Endothelial cell (in vitro differentiated cells): ENCODE measurements at places on chromosomes 1 and 21.

- DNase-seq: no peak
Measured at GRCh38 chr1:89129911-89130310, 4.0 kb upstream of the GBP2 start.

DNA sequence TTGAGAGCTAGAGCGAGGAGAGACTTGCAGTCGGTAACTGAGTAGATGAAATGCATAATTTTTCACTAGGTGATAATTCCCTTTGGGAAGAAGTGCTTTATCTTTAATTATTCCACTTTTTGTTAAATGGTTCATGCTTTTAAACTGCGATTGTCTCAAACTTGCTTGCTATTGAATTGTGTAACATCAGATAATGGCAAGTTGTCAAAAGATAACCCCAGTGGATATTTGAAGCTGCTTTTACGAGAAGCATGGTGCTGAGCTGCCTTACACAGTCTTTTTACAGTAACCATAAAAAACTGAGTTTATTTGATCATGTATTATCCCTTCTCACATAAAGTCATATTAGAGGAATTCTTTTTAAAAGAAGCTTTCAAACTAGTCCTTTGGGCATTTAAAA is 30.2 kb downstream of the TMEM50B start:
- DNase-seq: no peak

DNA sequence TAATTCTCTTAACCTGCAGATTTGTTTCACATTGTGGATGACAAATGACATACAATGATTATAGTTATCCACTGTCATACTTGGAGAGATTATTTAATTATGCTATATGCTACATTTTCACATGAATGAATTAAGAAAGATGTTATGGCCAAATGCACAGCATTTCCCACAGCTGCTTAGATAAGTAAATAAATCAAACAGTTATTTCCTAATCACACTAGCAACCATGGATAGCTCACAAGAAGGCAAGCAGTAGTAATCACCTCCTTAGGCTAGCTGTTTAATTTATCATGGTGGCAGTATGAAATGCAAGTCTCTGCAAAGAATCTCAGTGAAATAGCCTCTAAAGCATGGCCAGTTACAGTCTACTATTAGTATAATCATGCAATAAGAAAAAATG is 1581.5 kb downstream of the NCAM2 start:
- DNase-seq: no peak

- DNase-seq: no peak
Measured at GRCh38 chr1:109996476-109996875, 11.9 kb downstream of the AHCYL1 start.

DNA sequence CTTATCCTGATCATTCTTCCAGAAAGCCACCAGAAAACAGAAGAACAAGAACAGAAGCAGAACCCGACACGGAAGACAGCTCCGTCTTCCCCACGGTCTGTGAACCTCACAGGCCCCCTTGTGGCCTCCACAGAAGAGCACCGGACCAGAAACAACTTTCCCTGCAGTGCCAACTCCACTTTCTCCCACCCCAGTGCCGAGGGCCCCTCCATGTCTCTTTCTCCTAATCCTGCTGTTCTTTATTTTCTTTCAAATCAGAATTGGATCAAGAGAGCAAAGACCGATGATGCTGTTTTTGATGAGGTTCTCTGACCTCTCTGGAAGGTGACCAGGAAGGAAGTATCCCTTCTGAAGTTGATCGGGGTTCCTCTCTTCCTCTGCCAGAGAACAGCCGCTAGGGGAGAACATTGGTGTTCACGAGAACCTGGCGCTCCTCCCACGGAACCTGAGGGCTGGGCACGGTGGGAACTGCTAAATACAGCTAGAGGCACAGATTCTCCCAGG is 58.9 kb upstream of the CTTNBP2NL start:
- DNase-seq: peak; percentile 53

- no peak for DNase-seq
Measured at GRCh38 chr1:234955107-234955731, 173.4 kb downstream of the TOMM20 start.

- no peak for DNase-seq
Measured at GRCh38 chr1:56447823-56448222, 131.5 kb downstream of the PLPP3 start.

DNA sequence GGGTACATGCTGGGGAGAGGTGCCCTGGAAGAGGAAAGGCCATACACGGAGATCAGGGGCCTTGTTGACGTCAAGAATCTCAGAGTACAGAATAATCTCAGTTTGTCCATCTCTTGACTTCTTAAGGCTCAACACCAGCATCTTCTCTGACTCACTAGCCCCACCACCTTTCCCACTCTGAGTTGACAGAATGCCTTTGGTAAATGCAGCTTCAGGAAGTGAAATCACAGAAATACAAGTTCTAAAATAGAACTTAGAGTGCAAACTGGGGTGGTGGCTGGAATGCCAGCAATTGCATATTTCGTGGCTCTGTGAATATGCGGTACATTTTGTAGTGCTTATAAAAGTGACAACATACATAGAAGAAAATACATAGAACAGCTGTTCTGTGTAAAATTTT is 1.6 kb downstream of the COG2 start:
- no peak for DNase-seq

GRCh38 chr1:93963585-93963984 is 54.4 kb upstream of the GCLM start:
- no peak for DNase-seq

DNA sequence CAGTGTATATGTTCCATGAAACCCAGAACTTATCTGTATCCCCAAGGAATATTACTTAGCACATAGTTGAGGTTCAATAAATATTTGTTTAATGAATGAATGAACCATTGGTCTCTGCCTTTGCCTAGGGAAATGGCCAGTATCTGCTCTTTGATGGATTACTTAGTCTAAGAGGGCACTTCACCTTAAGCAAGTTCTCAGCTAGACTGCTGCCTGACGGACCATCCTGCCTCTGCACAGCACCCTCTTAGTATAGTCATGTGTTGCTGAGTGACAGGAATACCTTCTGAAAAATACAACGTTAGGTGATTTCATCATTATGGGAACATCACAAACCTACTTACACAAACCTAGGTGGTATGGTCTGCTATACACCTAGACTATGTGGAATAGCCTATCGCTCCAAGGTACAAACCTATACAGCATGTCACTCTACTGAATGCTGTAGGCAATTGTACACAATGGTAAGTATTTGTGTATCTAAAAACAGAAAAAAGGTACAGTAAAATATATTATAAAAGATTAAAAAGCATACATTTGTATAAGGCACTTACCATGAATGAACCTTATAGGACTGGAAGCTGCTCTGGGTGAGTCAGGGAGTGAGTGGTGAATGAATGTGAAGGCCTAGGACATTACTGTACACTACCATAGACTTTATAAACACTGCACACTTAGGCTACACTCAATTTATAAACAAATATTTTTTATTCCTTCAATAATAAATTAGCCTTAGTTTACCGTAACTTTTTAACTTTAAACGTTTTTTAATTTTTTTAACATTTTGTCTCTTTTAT is 83.7 kb upstream of the LRRC8D start:
- DNase-seq: no peak

DNA sequence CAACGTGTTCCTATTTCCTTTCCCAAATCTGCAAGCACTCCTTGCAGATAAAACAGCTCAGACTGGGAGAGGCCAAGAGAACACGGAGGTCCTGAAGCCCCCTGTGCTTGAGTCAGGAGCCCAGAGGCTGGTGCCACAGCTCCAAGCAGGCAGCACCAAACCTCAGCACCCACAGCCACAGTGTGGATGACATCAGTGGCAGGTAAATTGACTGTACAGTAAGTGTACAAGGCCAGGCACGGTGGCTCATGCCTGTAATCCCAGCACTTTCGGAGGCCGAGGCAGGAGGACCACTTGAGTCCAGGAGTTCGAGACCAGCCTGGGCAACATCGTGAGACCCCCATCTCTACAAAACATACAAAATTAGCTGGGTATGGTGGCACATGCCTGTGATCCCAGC is 1.9 kb upstream of the COL6A1 start:
- no peak for DNase-seq

GRCh38 chr1:81967951-81968350 is 167.2 kb downstream of the ADGRL2 start:
- DNase-seq: no peak

- DNase-seq: no peak
Measured at GRCh38 chr1:38605063-38605462, 254.5 kb downstream of the RRAGC start.

GRCh38 chr21:28148400-28149064 is 844.1 kb downstream of the LTN1 start:
- no peak for DNase-seq

DNA sequence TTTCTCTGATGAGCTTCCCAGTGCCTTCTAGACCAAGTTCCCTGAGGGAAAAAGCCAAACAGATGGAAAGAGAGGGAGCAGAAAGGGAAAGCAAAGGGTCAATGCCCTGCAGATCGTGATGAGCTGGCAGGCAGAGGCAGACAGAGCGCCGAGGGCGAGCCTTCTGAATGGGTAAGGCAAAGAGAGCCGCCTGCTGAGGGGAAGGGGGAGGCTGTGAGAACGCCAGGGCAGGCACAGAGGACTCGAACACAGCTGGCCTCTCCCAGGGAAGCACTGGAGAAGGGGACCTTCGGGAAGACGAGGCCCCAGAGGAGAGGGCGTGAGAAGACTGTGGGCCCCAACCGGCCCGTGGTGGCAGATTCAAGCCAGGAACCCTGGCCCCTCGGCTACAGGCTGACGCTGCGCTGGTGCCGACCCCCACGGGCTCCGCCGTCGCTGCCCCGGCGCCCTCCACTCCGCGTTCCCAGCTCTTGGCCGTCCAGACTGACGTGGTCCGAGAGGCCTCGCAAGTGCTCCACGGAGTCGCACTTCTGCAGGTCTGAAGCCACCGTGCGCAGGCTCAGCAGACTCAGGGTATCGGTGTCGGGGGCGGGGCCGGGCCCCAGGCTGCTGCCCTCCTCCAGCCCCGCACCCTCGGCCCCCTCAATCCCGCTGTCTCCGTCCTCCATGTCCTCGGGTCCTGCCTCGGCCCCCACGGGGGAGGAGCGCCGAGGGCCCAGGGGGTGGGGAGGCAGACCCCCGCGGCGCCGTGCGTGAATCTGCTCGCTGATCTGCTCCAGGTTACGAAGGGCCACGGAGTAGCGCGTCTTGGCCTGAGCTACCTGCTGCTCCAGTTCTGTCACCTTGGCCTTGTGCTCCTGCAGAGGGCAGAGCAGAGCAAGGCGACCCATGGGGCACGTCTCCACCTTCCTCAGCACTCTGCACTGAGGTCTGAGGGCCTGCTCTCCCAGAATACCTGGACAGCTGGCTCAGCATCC is 13.9 kb downstream of the SH3BP5L start:
- DNase-seq: no peak

- no peak for DNase-seq
Measured at GRCh38 chr1:59885160-59885832, 41.3 kb downstream of the CYP2J2 start.

- DNase-seq: no peak
Measured at GRCh38 chr1:19193004-19193403, 17.1 kb downstream of the UBR4 start.

- no peak for DNase-seq
Measured at GRCh38 chr1:51877434-51878307, 856 bp downstream of the NRDC start.

DNA sequence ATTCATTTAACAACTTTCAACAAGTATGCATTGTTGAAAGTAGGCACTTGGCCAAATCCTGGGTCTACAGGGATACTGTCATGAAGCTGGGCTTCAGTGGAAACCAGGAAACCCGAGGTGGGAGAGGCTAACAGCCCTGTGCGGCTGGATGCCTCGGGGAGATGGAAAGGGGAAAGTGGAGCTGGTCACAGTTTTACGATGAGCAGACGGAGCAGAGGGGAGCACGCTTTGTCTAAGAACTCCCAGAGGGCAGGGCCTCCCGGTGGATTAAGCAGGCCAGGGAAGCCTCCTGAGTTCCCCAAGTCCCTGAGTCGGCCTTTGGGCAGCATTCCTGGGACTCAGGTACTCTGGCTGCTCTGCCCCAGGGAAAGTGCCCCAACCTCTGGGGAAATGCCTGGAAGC is 23.8 kb downstream of the STUM start:
- no peak for DNase-seq

GRCh38 chr1:87115317-87115890 is 201.0 kb downstream of the HS2ST1 start:
- DNase-seq: no peak

GRCh38 chr1:164843743-164844500 is 284.9 kb downstream of the PBX1 start:
- DNase-seq: no peak

DNA sequence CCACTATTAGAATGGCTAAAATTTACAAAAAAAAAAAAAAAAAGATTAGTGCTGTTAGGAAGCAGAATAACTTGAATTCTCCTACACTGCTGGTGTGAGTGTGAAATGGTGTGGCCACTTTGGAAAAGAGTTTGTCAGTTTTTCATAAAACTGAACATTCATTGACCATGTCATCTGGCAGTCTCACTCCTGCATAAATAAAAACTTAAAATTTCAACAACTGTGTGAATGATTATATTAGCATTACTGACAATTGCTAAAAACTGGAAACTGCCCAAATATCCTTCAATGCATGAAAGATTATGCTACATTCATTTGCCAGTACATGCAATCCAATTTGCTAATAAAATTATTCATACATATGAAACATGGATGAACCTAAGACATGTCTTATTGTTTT is 570.9 kb downstream of the NEGR1 start:
- no peak for DNase-seq

GRCh38 chr1:203598752-203599151 is 27.9 kb upstream of the ATP2B4 start:
- no peak for DNase-seq

DNA sequence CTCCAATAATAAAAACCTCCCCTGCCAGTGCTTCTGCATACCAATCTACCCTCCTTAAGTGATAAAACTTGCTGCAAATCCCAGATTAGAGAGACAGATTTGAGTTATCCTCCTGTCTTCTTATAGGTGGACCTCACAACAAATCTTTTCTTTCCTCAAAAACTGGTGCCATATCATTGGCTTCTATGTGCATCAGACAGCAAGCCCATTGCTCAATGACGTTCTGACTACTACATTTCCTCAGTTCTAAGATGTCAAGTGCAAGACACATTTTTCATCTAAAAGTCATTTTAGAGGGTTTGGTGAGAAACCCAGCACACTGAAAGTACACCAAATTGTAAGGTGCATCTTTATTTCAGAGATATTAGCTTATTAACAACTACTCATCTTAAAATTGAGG is 107.8 kb upstream of the VAV3 start:
- no peak for DNase-seq

GRCh38 chr1:161162052-161162451 is 2.8 kb downstream of the USP21 start:
- no peak for DNase-seq

- DNase-seq: no peak
Measured at GRCh38 chr1:18362150-18362549, 118.6 kb upstream of the KLHDC7A start.

DNA sequence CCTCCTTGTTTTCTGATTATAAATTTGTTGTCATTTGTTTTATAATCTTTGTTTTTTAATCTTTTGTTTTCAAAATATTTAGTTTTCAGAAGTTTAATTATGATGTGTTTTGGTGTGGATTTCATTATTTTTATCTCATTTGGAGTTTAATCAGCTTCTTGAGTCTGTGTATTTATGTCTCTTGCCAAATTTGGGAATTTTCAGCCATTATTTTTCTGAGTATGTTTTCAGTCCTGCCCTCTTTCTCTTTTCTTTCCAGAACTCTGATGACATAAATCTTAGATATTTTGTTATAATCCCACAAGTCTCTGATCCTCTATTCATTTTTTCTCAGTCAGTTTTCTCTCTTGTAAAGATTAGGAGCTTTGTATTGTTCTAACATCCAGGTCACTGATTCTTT is 89.8 kb downstream of the RHOU start:
- no peak for DNase-seq
